Kasumi-1 (cell line): ENCODE measurements at places on chromosomes 2 and 18.
A peak's percentile ranks its signal among the peaks of the same experiment; 100 is the strongest.

DNA sequence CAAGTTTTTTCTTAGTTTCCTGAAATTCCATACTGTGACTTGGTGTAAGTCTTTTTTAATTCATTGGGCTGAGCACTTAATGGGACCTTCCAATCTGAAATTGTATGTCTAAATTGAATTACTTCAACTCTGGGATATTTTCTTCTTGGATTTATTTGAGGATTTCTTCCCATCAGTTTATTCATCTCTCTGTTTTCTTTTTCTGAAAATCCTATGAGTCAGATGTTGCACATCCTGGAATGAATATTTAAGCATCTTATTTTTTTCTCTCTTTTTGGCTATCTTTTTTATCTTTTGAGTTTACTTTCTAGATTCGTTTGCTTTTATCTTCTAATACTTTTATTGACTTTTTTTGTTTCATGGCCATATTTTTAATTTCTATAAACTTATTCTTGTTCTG, 55.4 kb upstream of the ACYP2 start:
- DNase-seq = no peak

GRCh38 chr2:147174824-147175254, 670.0 kb upstream of the ACVR2A start:
- no peak for DNase-seq

DNA sequence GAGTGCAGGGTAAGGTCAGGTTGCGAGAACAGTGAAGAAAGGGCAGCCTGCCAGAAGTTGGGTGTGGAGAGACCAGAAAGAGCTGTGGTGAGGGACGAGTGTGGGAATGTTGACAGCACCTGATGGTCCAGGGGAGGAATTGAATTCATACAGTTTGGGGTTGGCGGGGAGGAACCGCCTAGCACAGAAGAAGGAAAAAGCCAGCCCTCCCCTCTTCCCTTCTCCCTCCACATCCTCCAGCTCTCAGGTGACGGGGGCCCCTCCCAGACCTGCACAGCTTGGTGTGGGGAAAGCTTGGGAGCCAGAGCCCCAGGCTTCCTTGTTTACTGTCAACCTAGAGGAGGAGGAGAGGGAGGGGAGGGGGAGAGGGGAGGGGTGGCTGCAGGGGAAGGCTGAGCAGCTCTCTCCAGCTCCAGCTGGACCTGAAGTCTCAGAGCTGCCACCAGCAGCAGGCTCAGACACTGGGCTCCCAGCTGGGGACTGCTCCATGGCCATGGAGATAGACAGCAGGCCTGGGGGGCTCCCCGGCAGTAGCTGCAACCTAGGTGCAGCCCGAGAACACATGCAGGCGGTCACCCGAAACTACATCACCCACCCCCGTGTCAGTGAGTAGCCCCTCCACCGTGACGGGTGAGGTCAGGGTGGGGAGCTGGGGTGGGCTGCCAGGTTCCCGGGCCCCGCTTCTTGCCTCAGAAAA, at the start of gene ATP6V1B1:
Gene ATP6V1B1 (plus strand): TSS at position 433 of the 697 bp plus-strand sequence. CDS start 55 bp downstream, at position 488.
- no peak for DNase-seq

GRCh38 chr2:174692256-174692919, 71.9 kb downstream of the CHRNA1 start:
- no peak for DNase-seq

GRCh38 chr2:182324665-182325064, 102.2 kb downstream of the PDE1A start:
- DNase-seq = no peak

GRCh38 chr2:188512456-188512855, 220.8 kb downstream of the GULP1 start:
- DNase-seq = peak; percentile 95

DNA sequence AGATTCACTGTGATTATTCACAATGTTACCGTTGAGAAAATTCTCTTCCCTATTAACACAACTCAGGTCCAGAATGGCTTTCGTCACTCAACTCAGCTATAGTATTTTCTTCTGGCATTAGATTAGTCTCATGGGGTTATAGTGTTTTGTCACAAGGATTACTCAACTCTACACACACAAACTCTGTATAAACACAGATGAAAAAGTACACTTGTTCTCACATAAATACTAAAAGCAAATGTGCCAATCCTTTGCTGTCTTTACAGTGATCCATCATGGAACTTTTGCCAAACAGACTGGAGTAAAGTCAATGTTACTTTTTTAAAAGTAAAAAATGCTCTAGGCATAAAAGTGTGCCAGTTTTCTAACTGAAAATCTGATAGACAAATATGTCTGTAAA, 267.6 kb downstream of the RBM43 start:
- no peak for DNase-seq

GRCh38 chr2:233063976-233064411, 3.9 kb downstream of the INPP5D start:
- DNase-seq = no peak
